CD14-positive monocyte (primary cell): ENCODE measurements at places on chromosomes 11 and 22.

DNA sequence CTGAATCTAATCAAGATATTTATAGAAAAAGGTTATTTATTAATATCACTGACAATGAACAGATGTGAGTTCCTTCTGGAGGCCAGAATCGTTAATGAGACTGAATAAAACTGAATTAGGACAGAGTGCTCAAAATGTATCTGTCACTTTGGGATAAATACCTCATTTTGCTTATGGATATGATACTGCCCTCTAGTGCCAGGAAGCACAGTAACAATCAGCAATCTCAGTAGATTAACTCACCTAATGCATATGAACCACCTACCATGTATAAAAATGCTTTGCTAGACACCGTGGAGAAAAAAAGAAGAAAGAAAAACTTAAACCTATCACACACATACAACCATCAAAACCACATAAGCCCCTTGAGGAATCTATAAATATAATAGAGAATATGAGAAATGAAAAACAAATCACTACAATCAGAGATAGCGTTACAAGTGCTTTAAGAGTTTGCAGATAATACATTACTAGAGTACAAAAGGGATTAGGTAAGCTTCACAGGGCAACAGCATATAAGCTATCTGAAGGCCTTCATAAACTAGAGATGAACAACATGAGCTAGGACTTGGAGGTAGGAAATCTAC lies 117.4 kb downstream of the SGSM3 start:
- H3K4me3 ChIP-seq, result no peak overlapping the region
- no peaks in the 10 kb centered on the region for H3K36me3 ChIP-seq
- peak overlapping the region; percentile 75 for H3K27ac ChIP-seq
- H3K4me1 ChIP-seq, result peaks cover 55% of the 10 kb centered on the region
- peak; percentile 51 for DNase-seq

- no peak for DNase-seq
- H3K36me3 ChIP-seq, result no peaks in the 10 kb centered on the region
- H3K27ac ChIP-seq, result no peak overlapping the region
- no peak overlapping the region for H3K4me3 ChIP-seq
- no peaks in the 10 kb centered on the region for H3K4me1 ChIP-seq
Observed at GRCh38 chr11:12408156-12408770, 30.9 kb downstream of the PARVA start.

DNA sequence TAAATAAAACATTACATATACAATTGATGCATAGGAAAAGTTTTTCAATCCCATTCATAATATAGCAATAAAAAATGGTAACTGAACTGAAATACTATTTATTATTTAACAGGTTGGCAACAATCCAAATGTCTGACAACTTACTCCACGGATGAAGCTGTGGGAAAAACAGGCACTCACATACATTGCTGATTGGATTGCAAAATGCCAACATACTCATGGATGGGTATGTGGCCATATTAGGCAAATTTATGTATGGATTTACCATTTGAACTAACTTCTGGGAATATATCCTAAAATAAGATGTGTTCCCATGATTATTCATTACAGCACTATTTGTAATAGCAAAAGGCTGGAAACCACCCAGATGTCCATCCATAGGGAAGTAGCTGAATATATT lies 3.2 kb upstream of the BIRC2 start:
- no peaks in the 10 kb centered on the region for H3K36me3 ChIP-seq
- no peak overlapping the region for H3K27ac ChIP-seq
- no peak overlapping the region for H3K4me3 ChIP-seq
- DNase-seq, result no peak
- peaks cover 18% of the 10 kb centered on the region for H3K4me1 ChIP-seq
- H3K27me3 ChIP-seq, result no peaks in the 10 kb centered on the region

- H3K27ac ChIP-seq, result no peak overlapping the region
- no peak overlapping the region for H3K4me3 ChIP-seq
- no peaks in the 10 kb centered on the region for H3K27me3 ChIP-seq
- DNase-seq, result no peak
- no peaks in the 10 kb centered on the region for H3K36me3 ChIP-seq
Observed at GRCh38 chr11:87447606-87448005, 409.9 kb downstream of the TMEM135 start.

DNA sequence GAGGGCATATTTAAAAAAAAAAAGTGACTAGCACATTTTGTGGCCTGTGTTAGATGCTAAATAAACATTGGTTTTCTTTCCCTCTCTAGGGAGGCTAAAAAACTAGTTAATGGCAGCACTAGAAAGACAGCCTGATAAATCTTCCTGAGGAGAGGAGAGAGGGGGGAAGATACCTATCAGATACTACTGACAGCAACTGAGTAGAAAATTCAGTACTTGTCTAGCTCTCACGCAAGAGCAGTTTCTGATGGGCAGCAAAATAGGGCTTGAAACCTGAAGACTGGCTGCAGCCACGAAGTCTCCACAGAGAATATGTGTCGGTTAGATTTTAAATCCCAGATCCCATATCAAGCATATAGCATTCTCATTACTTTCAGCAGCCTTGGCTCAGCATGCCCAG lies 388.2 kb downstream of the KCNA4 start:
- no peaks in the 10 kb centered on the region for H3K27me3 ChIP-seq
- no peaks in the 10 kb centered on the region for H3K4me1 ChIP-seq
- no peak for DNase-seq
- no peaks in the 10 kb centered on the region for H3K36me3 ChIP-seq

GRCh38 chr22:32717337-32718240 lies 83.9 kb upstream of the TIMP3 start:
- H3K36me3 ChIP-seq, result no peaks in the 10 kb centered on the region
- peaks cover 19% of the 10 kb centered on the region for H3K4me1 ChIP-seq
- no peak for DNase-seq
- no peak overlapping the region for H3K27ac ChIP-seq
- no peak overlapping the region for H3K4me3 ChIP-seq
- H3K27me3 ChIP-seq, result peaks cover 4% of the 10 kb centered on the region
